ENCODE measurements at places on chromosomes 2 and 18. TPM values are rescaled to one million over a fixed set of nuclear protein-coding genes. Genes with fewer than 3 reads are reported as not detected.

Gene BUB1
- total RNA-seq: 115 TPM

Gene AOX1
- total RNA-seq: 5.4 TPM

- no peak for DNase-seq
These were observed 3.2 kb upstream of the NEU2 start for GRCh38 chr2:233029321-233029720.

DNA sequence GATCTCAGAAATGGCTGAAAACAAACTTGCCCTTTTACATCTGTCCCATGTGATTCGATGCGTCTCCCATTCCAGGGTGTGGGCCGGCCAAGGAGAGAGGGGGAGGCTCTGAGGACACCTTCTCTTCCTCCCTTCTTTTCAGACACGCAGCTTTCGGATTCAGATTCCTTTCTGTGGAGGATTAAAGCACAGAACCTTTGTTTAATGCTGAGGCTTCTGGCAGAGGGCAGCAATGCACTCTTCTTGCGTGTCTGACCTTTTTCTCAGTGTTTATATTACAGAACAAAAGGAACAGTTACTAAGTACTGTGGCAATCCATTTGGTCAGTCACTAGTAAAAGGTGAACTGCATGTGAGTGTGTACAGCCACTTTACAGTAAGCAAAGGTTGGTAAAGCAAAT is 268.9 kb upstream of the CCDC68 start:
- no peak for DNase-seq

GRCh38 chr2:20213651-20214565 is 11.0 kb downstream of the SDC1 start:
- DNase-seq: no peak

- no peak for DNase-seq
These were observed 622.2 kb downstream of the CNTNAP5 start for GRCh38 chr2:124647245-124647644.

Measured in WTC11 (cell line).